ENCODE measurements at places on chromosomes 4 and X. TPM values are rescaled to one million over a fixed set of nuclear protein-coding genes. Genes with fewer than 3 reads are reported as not detected.

The GAGE12H gene
- total RNA-seq, result not detected

- H3K27ac ChIP-seq, result peak overlapping the region; percentile 68
- DNase-seq, result peak; percentile 97
- peaks cover 15% of the 10 kb centered on the region for H3K4me1 ChIP-seq
- no peak overlapping the region for H3K4me3 ChIP-seq
Observed at GRCh38 chr4:181796502-181796901, 446.7 kb upstream of the TENM3 start.

The HS6ST2 gene
- 23.9 TPM for total RNA-seq

GRCh38 chr4:24322511-24322910 is 261.8 kb downstream of the DHX15 start:
- no peak overlapping the region for H3K4me3 ChIP-seq
- peak overlapping the region; percentile 39 for H3K27ac ChIP-seq
- peak; percentile 47 for DNase-seq
- peaks cover 45% of the 10 kb centered on the region for H3K4me1 ChIP-seq
- H3K36me3 ChIP-seq, result peaks cover 5% of the 10 kb centered on the region

The GPR82 gene
- not detected for total RNA-seq

The CT47B1 gene
- not detected for total RNA-seq

GRCh38 chrX:101708163-101708562 is 48.5 kb upstream of the ARMCX2 start:
- DNase-seq, result no peak
- no peaks in the 10 kb centered on the region for H3K36me3 ChIP-seq
- no peak overlapping the region for H3K27ac ChIP-seq
- H3K4me1 ChIP-seq, result no peaks in the 10 kb centered on the region
- H3K4me3 ChIP-seq, result no peak overlapping the region

- no peaks in the 10 kb centered on the region for H3K36me3 ChIP-seq
- peaks cover 32% of the 10 kb centered on the region for H3K27me3 ChIP-seq
- H3K4me3 ChIP-seq, result no peak overlapping the region
Observed at GRCh38 chrX:29318012-29318411, 730.8 kb downstream of the IL1RAPL1 start.

DNA sequence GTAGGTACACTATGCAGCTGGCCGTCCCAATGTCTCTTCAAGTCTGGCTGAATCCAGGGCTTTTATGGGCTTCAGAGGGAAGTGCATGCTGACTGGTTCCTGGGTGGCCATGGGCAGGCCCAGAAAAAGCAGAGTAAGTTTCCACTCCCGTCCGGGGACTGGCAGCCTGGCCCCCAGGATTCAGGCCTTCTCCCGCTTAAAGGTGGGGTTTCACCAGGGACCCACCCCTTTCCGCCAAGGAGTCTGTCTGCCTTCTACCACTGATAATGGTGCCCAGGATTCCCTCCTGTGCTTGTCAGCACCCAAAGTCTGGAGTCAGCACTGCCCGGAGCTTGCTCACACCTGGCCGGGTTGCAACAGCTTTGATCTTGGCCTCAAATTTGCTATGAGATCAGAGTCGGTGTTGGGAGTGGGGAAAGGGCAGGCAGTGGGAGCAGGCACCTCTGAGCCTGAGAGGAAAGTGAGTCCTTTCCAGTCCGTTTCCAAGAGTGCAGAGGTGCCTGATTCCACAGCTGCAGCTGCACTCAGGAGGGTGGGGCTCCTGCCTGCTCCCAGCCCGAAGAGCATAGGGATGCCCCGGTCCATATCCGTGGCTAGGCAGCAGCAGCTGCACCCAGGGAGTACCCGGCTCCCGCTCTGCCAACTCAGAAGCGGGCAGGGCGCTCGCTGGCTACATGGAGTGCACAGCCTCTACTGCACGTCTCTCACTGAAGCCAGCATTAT is 1344.3 kb upstream of the ADGRL3 start:
- H3K27ac ChIP-seq, result no peak overlapping the region
- DNase-seq, result no peak
- H3K36me3 ChIP-seq, result no peaks in the 10 kb centered on the region
- no peaks in the 10 kb centered on the region for H3K4me1 ChIP-seq

The FRG2 gene
- not detected for total RNA-seq

The SLC34A2 gene
- not detected for total RNA-seq

GRCh38 chrX:152640034-152640818 is 2.5 kb downstream of the GABRQ start:
- no peak overlapping the region for H3K27ac ChIP-seq
- no peaks in the 10 kb centered on the region for H3K4me1 ChIP-seq
- no peaks in the 10 kb centered on the region for H3K36me3 ChIP-seq
- DNase-seq, result peak; percentile 48

DNA sequence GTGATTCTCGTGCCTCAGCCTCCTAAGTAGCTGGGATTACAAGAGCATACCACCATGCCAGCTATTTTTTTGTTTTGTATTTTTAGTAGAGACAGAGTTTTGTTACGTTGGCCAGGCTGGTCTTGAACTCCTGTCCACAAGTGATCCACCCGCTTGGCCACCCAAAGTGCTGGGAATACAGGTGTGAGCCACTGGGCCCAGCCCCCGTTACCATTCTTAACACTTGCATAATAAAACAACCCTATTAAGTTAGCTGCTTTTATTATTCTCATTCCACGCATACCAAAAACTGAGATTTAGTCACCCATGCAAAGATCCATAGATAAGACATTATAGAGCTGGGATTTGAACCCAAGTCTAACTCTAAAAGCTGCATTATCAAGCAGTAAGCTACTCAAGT is 6.0 kb upstream of the TEX13A start:
- H3K4me1 ChIP-seq, result no peaks in the 10 kb centered on the region
- H3K36me3 ChIP-seq, result no peaks in the 10 kb centered on the region
- H3K4me3 ChIP-seq, result no peak overlapping the region
- H3K27ac ChIP-seq, result no peak overlapping the region
- DNase-seq, result no peak
- peaks cover 48% of the 10 kb centered on the region for H3K27me3 ChIP-seq

The FGF5 gene
- total RNA-seq, result not detected

- H3K4me3 ChIP-seq, result no peak overlapping the region
- no peaks in the 10 kb centered on the region for H3K4me1 ChIP-seq
- no peak for DNase-seq
- H3K27me3 ChIP-seq, result no peaks in the 10 kb centered on the region
Observed at GRCh38 chr4:177271915-177272766, 37.5 kb upstream of the NEIL3 start.

DNA sequence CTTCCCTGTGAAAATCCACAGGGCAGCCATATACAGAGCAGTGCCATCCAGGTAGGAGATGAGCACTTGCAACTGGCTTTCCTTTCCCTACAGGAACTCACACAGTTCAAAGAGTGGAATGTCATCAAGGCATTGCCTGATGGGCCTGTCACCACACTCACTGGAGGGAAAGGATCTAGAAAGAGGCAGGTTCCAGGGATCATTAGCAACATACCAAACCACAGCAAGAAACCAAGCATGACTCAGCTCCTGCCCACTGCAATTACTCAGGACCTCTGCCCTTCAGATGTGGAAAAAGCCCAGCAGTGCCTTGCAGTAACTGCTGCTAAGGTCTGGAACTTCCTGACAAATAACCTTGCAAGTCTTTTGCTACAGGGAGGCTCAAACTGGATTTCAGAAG is 101.2 kb downstream of the ZNF674 start:
- DNase-seq, result peak; percentile 54
- H3K27me3 ChIP-seq, result peaks cover 19% of the 10 kb centered on the region
- peaks cover 4% of the 10 kb centered on the region for H3K36me3 ChIP-seq
- H3K4me3 ChIP-seq, result no peak overlapping the region
- H3K4me1 ChIP-seq, result no peaks in the 10 kb centered on the region

The TRPC5OS gene
- total RNA-seq, result not detected

GRCh38 chrX:54325077-54325476 is 32.8 kb downstream of the WNK3 start:
- no peaks in the 10 kb centered on the region for H3K4me1 ChIP-seq
- H3K27ac ChIP-seq, result no peak overlapping the region
- DNase-seq, result no peak
- no peaks in the 10 kb centered on the region for H3K36me3 ChIP-seq
- peaks cover 18% of the 10 kb centered on the region for H3K27me3 ChIP-seq

DNA sequence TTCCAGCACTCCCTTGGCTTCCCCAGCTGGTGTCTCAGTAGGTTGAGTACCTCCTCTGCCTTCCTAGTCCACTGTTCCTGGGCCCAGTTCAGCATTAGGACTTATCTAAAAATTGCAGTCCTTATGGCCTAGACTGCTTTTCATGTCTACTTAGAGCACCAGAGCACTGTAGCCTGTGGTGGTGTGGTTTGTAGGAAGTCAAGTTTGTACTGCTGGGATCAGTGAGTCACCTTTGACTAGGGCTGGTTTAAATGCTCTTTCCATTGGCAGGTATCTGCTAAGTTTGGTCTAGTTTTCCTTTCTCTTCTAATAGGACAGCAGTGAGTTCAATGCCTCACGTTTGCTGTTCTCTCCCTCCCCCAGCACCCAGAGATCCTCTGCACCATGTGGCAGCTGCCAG is 233.6 kb upstream of the WDFY3 start:
- no peak overlapping the region for H3K4me3 ChIP-seq
- H3K27ac ChIP-seq, result no peak overlapping the region
- no peaks in the 10 kb centered on the region for H3K27me3 ChIP-seq

DNA sequence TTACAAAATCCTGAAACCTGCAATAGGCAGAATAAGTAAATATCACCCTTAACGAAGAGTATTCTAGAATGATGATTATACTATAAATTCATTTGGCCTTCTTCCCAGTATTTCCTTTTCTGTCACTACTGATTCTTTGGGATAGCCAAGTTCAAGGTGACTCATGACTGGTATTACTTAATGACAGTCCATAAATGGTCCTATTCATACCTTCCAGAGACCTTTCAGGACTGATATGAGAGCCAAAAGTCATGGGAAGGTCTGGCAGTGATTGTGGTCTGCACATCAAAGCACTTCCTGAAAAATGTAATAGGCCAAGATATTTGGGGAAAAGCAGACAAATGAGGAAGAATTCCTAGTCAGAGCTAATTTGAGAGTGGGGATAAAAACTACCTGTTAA is 239.6 kb upstream of the FAM47A start:
- no peaks in the 10 kb centered on the region for H3K27me3 ChIP-seq
- DNase-seq, result peak; percentile 47
- H3K27ac ChIP-seq, result no peak overlapping the region
- no peak overlapping the region for H3K4me3 ChIP-seq

The TRAM1L1 gene
- 0.75 TPM for total RNA-seq

The PDZD4 gene
- total RNA-seq, result 0.29 TPM

The FMR1NB gene
- not detected for total RNA-seq

DNA sequence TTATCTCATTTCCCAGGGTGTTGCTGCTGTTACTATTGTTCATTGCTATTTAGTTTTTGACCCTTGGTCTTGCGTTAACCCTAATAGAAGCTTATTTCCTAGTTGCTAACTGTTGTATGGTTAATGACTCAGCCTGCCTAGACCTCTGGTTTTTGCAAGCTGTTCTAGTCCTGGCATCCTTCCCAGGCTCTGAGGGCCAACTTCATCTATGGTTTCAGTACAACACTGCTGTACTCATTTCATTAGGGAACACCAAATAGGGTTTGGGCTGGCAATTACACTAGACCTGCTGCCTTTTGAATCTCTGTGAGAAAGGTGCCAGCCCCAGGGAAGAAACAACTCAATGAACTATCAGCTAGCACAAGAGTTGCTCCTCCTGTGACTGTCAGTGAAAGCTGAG is 59.6 kb downstream of the DCX start:
- DNase-seq, result peak; percentile 87
- no peak overlapping the region for H3K4me3 ChIP-seq
- H3K4me1 ChIP-seq, result peaks cover 9% of the 10 kb centered on the region
- H3K27me3 ChIP-seq, result peaks cover 72% of the 10 kb centered on the region

The ACE2 gene
- not detected for total RNA-seq
